Stimulated activated CD8-positive, alpha-beta memory T cell treated with anti-CD3 and anti-CD28 coated beads, Interleukin-4, amount 100 ng/mL, for 4 hours (primary cell): ENCODE measurements at places on chromosomes 6 and 20.

DNA sequence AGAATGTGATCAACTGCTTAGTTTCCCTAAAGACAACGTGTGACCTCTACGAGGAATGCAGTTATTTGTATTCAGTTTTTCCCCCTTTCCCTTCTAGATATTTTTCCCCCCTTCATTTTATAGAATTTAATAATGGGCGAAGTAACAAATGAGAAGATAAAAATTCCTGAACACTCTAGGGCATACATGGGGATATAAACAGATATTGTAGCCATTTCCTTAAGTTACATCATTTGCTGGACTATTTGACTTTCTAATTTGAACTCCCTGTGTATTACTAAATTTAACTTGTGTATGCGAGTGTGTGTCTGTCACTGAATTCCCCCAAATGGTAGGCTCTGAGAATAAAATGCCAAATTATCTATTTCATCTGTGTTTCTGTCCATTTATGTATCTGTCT, 99.0 kb upstream of the ZFP64 start:
- DNase-seq = no peak

DNA sequence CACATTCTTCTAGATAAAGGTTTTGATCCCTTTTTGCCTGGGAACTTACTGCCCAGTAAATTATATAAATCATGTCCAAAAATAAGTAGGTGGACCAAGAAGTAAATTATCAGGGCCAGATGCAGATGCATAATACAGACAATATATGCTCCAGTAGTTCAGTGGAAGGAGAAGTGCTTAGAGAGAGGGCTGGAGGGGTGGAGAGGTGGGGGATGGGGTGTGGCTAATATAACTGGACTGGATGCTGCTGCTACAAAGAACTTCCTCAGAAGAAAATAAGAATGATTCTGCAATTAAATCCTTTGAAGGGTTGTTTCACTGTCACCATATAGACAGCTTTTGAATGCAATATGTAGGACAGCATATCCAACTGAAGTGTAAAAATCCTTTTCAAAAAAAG, 14.8 kb upstream of the TFAP2D start:
- DNase-seq = no peak

DNA sequence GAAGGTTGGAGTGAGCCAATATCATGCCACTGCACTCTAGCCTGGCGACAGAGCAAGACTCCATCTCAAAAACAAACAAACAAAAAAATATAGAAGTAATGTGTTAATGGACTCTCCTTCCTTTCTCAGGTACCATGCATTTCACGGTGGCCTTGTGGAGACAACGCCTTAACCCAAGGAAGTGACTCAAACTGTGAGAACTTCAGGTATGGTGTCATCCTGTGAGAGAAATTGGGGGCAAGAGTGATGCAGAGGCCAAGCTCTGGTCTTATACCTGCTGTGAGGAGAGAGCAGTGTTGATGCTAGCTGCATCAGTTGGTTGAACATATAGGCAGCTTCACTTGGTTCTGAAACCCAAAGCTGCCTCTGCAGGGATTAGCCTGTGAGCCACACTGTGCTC, 6.2 kb downstream of the ITCH start:
- no peak for DNase-seq

- no peak for DNase-seq
These were observed 202.1 kb downstream of the ANKRD60 start for GRCh38 chr20:58026361-58026760.

GRCh38 chr6:164554700-164555476, 754.5 kb downstream of the C6orf118 start:
- no peak for DNase-seq

DNA sequence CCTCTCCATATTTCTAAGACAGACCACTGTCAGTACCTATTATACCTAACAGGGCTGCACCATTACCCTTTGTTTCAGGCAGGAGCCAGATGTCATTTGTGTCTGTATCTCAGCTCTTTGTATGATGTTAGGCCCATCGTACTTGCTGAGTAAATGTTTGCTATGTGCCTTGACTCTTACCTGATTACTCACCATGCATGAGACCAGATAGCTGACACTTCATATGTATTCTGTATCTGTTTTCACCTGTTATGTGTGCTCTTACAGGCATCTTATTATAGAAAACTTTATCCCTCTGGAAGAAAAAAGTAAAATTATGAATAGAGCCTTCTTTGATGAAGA, 31.7 kb upstream of the ASXL1 start:
- DNase-seq = no peak

DNA sequence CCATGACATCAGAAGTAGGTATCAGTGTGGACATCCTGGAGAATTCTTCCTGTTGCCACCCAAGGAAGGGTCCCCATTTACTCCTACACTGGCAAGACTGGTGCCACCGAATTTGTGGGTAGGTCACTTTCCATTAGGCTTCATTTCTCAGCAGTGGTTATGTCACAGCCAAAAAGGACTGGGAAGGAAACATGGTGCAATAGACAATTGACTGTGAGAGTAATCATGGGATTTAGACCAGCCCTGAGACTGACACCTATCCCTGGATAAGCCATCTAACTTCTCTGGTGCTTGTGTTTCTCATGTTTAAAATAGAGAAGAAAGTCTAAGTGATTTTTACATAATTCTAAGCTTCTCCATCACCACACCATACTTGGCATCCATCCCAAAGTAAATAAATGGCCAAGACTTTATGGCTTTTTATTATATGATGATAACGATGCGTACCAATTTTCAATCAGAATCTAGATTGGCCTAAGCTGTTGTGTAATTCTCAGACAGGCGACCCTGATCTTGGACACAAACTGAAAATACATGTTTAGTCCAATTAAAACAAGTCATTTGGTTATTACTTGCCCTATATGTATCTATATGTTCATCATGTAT, 10.2 kb downstream of the SMPDL3A start:
- no peak for DNase-seq

GRCh38 chr6:26175428-26176181, 88.4 kb downstream of the HFE start:
- DNase-seq = no peak

GRCh38 chr6:56073315-56073714, 174.1 kb downstream of the COL21A1 start:
- no peak for DNase-seq

- DNase-seq = no peak
These were observed 44.6 kb upstream of the SENP6 start for GRCh38 chr6:75557068-75557467.

DNA sequence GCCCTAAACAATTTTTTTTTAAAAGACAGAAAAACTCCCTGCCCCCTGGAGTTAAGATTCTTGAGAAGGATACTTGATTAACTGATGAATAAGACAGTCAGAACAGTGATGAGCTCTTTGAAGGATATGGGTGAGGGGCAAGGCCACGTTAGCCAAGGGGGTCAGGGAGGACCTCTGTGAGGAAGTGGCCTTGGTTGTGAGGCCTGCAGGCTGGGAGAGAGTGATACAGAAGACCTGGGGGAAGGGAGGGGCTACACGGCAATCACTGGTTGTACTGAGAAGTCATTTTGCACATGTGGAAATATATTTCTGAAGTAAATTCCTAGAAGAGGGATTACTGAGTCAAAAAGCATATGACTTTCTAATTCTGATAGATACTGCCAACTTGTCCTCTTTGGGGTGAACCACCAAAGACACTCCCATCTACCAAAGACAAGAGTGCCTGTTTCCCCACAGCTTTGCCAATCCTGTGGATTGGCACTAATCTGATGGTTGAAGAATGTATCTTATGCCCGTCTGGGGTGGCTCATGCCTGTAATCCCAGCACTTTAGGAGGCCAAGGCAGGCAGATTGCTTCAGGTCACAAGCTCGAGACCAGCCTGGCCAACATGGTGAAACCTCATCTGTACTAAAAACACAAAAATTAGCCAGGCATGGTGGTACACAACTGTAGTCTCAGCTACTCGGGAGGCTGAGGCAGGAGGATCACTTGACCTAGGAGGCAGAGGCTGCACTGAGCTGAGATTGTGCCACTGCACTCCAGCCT, 22.3 kb upstream of the BCAS4 start:
- DNase-seq = no peak

DNA sequence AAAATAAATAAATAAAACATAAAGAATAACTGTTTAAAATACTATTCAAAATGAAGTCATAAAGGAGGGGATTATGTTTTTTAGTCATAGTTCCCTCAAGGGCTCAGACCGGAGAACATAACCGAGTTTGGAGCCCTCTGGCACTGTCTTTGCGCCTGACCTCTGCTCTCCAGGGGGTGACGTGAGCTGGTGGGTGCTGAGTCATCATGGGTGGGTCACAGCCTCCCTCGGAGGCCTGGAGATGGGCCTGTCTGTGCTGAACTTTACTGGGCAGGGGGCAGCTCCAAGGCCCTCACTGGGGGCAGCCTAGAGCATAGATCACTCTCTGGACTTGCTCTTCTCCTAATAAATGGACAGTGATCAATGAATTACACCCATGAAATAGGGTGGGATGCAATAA, 3.1 kb upstream of the MAVS start:
- DNase-seq = no peak

DNA sequence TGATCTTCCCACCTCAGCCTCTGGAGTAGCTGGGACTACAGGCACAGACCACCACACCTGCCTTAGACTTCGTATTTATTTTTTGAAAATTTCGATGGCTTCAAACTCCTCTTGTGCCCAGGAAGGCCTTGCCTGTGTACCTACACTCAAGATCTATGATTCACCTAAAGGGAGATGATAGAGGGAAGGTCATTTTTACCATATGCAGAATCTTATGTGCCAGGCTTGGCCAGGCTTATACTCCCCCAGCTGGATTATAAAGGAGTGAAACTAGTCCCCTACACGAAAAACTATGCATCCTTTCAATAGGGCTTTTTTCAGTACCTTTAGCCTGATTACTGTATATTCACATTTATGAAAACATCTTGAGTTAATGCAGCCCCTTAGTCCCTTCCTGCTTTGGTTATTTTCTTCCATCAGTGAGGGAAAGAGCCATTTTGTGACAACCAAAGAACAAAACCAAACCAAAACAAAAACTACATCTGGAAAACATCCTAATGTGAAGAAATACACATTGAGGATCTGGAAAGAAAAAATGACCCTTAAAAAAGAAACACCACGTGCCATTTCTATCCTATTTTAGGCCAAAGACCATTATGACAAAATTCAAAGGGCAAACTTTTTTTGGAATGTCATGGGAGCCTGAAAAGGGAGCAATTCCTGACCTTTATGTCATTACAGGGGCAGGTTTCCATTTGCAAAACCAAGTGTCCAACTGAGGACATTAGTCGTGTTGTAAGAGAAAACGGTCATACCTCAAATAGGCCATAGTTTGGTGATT, 34.7 kb downstream of the RIPOR2 start:
- DNase-seq = no peak

GRCh38 chr20:42795111-42795695, 394.5 kb downstream of the PTPRT start:
- no peak for DNase-seq

GRCh38 chr6:160188773-160189172, 67.2 kb downstream of the SLC22A1 start:
- no peak for DNase-seq

- no peak for DNase-seq
These were observed 107.3 kb downstream of the FOXO3 start for GRCh38 chr6:108667993-108668392.

GRCh38 chr20:9485614-9486340, 28.6 kb upstream of the LAMP5 start:
- DNase-seq = no peak

- no peak for DNase-seq
These were observed 10.8 kb upstream of the WTAP start for GRCh38 chr6:159716247-159717096.

- no peak for DNase-seq
These were observed 5.1 kb downstream of the VPS16 start for GRCh38 chr20:2845607-2846006.

DNA sequence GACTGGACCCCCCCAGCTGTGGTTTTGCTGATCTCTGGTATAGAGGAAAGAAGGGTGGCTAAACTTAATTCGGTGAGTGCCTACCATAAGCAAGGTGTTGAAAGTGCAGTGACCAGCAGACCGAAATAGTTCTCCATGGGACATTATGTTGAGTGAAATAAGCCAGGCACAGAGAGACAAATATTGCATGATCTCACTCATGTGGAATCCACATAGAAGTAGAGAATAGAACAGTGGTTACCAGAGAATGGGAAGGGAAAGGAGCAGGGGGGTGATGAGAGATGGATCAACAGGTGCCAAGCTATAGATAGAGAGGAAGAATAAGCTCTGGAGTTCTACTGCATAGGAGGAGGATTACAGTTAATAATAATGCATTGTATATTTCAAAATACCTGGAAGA, 9.7 kb upstream of the GCNT2 start:
- no peak for DNase-seq

DNA sequence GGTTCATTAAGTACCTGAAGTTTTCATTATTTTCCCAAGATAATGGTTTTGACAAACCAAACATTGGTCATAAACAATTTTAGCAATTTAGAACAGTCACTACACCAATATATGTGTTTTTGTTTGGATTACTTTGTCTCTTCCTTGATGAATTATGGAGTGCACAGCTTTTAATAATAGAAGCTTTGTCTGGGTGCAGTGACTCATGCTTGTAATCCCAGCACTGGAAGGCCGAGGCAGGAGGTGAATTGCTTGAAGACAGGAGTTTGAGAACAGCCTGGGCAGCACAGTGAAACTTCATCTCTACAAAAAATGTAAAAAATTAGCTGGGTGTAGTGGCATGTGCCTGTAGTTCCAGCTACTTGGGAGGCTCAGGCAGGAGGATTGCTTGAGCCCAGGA, 89.4 kb upstream of the ANKEF1 start:
- no peak for DNase-seq

- DNase-seq = no peak
These were observed 70.8 kb downstream of the CDKAL1 start for GRCh38 chr6:20605061-20605460.

- DNase-seq = no peak
These were observed 76.0 kb upstream of the CD93 start for GRCh38 chr20:23161968-23162696.

GRCh38 chr6:145313041-145313855, 422.1 kb downstream of the EPM2A start:
- DNase-seq = no peak
